NCI-H1930 (cell line): ENCODE measurements at places on chromosomes 16 and 17.

DNA sequence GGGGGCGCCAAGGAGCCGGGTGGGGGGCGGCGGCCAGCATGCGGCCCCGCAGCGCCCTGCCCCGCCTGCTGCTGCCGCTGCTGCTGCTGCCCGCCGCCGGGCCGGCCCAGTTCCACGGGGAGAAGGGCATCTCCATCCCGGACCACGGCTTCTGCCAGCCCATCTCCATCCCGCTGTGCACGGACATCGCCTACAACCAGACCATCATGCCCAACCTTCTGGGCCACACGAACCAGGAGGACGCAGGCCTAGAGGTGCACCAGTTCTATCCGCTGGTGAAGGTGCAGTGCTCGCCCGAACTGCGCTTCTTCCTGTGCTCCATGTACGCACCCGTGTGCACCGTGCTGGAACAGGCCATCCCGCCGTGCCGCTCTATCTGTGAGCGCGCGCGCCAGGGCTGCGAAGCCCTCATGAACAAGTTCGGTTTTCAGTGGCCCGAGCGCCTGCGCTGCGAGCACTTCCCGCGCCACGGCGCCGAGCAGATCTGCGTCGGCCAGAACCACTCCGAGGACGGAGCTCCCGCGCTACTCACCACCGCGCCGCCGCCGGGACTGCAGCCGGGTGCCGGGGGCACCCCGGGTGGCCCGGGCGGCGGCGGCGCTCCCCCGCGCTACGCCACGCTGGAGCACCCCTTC lies 484 bp downstream of the FZD2 start:
- DNase-seq = no peak

- DNase-seq = no peak
Observed at GRCh38 chr17:77735081-77735565, 223.4 kb upstream of the TNRC6C start.

DNA sequence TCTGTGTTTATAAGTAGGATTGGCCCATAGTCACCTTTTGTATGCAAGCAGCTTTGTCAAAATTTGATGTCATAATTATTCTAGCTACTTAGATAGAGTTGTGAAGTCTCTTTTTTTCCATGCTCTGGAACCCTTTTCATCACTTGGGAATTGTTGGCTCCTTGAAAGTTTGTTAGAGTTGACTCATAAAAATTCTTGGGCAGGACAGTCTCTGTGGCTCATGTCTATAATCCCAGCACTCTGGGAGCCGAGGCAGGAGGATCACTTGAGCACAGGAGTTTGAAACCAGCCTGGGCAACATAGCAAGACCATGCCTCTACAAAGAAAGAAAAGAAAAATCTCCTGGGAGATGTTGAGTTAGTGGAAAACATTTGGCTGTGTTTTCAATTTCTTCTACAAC lies 45.7 kb upstream of the MRC2 start:
- no peak for DNase-seq

DNA sequence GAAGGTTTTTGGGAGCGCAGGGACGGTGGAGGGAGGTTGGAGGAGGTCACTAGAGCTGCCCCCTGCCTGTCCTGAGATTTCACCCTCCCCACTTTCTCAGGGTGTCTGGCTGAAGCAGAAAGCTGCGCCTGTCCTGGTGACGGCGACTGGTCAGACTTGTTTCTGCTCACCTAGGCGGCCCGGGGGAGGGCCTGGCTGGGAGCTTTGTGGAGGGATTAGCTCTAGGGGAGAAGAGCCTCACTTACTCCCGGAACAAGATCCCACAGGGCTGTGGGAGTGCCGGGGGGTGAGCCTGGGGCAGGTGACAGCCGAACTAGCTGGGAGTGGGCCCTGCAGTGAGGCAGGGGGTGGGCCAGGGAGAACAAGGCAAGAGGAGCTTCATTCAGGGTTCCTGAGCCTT lies 11.5 kb downstream of the NHERF1 start:
- DNase-seq = no peak

DNA sequence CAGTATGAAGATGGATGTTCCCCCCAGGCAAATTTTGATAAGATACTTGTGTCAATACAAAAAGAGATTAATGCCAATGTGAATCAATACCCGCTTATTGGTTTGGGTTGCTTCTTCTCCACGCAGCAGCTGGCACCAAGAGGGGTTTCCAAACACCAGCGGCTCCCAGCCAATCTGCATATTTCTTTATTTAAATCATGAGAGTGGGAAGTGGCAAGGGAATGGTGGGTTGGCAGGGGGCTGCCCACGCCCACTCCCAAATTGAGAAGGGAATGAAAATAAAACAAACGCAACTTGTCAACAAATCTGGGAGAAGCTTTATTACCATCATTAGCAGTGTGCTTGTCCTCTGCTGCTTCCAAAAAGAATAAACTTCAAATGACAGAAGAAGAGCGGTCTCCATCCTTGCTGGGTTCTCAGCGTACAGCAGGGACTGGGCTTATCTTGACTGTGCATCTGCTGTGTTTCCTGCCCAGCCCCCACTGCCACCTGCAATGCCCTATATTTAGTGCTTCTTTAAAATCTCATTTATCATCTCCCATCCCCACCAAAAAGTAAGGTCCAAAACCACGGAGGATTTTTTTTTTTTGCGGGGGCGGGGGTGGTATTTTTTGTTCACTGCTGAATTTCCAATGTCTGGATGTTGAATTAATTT lies 34.9 kb upstream of the C16orf78 start:
- no peak for DNase-seq
